Pancreas (tissue), 10 donors: ENCODE measurements at places on chromosomes 1 and 21.

DNA sequence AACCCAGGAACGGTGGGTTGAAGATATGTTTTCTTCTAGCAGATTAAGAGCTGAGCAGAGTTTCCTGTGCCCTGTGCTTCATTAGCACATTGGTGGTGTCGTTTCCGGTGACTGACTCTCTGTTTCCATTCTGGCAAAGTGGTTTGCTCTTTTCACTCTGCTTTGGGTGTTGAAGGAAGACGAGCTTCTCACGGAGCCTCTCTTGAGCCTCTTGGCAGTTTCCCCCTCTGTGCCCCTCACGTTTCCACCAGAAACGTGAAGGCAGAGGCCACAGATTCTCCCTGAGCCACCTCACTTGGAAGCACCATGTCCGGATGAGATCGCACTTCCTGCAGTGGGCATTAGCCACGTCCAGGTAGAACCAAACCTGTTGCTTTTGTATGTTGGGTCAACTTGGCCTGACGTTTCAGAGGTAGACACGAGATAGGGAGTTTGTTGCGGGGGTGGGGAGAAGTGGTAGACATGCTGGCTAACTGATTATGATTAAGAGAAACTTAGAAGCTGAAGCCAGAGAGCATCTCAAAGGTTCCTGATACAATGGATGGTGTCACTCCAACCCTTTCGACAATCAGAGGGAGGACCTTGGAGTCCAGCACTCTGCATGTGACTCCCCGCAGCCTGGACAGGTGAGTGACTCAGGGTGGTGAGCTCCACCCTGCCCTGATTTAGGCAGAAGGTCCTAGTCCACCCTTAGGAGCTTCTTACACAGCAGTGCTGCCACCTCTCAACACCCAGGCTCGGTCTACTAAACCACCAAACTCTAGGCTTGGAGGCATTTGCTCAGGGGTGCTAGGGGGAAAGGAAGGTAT, at the start of gene LAX1:
Gene LAX1 (plus strand): TSS at position 155 of the 809 bp plus-strand sequence. CDS start 383 bp downstream, at position 538.
- no peak for DNase-seq

DNA sequence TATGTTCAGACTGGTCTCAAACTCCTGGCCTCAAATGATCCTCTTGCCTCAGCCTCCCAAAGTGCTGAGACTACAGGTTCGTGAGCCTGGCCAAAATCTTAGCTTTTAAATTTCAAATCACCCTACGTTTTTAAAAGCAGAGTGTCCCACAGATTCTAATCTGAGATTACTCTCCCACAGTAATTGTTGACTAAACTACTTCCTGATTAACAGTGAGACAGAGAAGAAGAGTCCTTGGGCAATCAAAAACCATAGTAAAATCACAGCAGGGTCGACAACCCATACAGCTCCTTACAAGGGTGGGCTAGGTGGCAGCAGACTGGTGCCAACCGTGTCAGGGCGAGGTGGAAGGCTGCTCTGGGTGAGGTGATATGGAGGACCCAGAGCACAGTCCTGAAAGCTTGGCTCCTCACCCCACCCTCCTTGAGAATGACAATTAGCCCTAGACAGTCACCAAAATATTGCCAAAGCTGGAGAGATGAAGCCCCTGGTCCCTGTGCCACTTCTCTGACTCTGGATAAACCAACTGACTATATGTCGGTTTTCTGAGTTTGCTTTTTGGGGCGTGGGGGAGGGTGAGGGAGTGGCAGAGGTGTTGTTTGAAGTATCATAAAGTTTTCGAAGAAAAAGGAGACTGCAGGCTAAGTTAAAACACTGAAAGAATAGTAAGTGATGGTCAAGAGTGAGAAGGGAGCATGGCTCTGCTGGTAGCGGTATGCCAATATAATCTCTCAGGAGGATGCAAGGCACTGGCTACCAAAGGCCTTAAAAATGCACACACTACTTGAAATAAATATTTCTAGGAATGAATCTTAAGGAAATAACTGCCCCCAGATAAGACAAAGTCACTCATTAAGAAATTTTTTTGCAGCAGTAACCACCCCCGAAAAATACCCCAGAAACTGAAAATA, 86.8 kb downstream of the SLC45A1 start:
- DNase-seq: no peak

DNA sequence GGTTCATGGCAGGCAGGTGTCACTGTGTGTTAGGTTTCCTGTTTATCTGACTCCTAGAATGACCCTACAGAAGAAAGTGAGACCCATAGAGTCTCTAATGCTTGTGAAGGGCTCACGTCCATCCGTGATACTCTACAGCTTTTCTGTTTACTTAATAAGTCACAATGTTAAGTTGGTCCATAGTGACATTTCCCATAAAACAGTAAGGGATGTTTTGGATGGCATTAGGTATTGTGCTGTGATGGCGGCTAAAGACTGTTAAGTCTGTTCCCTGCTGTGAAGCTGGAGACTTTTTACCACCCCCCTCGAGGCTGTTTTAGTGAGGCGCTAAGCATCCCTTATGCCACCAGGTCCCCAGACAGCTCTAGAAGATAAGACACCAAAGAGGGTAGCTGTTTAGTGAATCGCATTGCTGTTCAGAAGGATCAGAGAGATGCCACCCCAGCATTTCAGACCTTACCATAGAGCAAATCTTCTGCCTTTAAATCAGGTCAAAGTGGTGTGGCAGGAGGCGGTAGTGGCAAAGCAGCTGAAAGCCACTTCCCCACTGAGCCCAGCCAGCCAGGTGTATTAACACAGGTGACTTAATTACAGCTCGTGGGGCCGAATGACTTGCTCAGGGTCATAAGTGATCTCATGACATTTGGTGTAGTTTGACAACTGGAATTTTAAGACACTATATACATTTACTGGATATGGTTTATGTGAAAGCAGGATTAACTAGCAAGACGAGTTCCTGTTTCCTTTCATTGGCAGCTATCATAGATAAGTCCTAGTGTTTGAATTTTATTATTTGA, 25.0 kb downstream of the SLC37A1 start:
- no peak for DNase-seq

DNA sequence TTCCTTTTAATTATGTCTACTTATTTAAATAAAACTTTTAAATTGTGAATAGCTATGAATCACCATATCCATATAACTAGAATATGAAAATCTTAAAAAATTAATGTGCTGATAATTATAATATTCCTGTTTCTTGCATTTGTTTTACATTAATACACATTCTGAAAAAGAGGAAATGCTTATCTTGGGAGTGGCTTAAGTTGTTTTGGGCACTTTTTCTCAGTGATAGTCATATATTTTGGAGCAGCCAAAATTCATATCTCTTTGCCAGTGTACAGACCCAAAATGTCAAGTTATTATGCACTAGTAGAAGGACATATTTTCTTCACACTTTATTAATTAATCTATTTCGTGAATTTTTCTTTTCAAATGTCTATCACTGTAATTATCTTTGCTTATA, 838.5 kb downstream of the USP25 start:
- no peak for DNase-seq

GRCh38 chr1:191912517-191912916, 245.7 kb upstream of the RGS18 start:
- no peak for DNase-seq

GRCh38 chr1:247905181-247905580, 9.8 kb downstream of the OR2W3 start:
- DNase-seq: no peak

DNA sequence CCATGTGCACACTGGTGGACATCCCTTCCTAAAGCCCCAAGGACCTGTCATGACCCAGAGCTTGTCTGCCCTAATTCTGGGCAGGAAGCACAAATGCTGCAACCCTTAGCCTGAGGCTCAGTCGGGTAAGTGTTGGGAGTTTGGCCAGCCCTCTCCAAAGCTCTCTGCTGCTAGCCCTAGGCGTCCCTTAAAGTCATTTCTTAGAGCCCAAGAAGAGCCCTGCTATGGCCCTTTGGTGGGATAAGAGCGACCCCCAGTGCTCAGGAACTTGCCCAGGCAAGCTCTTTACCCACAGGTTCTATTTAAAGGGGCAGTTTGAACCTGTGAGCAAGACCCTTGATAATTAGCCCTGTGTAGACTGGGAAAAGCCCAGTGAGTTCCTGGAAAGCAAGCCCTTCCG, 356.8 kb downstream of the RRAGC start:
- DNase-seq: no peak

DNA sequence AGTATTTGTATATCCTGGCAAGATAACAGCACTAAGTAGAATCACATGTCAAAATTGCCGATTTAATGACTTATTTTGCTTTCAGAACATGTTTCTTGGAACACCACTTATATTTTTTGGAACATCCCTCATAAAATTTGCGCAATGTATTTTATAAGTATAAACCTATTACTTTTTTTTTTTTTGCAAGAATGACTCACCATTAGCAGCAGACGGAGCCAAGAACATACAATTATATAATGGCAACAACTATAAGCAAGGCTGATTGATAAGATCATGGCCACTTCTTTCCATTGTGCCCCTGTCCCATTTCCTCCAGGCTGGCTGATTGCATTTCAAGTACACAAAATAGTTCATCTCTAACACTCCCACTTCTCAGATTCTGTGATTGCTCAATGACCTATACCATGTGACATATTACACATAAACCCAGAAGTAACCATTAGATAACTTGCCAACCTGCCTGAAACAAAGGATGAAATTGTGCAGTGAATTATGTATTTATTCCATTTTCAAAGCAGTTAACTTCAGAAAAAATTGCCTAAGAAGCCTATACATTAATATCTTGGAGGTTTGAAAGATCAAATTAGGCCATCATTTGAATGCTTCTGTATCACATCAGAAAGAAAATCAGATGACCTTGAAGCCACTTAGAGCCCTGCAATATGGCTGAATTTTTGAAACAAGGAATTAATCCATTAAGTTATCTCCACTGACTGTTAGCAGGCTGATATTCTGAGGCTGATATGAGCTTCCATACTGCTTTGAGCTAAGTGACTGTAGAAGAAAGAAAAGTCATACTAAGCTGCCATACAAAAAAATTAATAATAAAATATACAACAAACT, 77.8 kb upstream of the PRMT6 start:
- no peak for DNase-seq

DNA sequence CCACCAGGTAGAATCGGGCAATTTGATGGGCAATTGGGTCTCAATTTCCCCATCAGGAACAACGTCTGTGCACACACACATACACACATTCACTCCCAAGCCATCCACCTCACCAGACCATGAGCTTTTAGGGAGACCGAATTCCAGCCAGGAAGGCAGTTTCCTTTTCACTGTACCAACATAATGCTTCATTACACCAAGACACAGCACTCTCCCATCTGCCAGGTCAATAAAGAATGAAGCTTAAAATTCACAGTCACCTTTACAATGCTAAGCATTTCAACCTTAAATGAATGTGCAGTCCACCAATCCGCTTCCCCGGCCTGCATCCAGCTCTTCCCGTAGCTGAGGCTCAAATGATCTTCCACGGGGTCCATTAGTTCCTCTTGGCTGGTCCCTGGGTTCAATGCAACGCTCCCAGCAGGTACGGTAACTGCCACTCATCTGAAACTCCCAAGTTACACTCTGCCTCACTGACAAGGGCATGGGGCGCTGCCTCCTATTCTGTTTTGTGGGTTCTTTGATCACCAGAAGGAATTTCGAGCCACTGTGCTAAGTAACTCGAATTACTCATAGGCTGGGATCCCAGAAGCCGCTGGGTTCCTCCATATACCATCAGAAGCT, 105.0 kb downstream of the SIM2 start:
- no peak for DNase-seq

GRCh38 chr1:170321113-170321512, 175.4 kb downstream of the NTMT2 start:
- no peak for DNase-seq

- DNase-seq: no peak
Measured at GRCh38 chr1:39346872-39347271, 142.4 kb downstream of the MACF1 start.

- no peak for DNase-seq
Measured at GRCh38 chr1:36471830-36472641, 7.9 kb upstream of the MRPS15 start.

- DNase-seq: no peak
Measured at GRCh38 chr1:206778031-206778430, 5.7 kb upstream of the IL10 start.

DNA sequence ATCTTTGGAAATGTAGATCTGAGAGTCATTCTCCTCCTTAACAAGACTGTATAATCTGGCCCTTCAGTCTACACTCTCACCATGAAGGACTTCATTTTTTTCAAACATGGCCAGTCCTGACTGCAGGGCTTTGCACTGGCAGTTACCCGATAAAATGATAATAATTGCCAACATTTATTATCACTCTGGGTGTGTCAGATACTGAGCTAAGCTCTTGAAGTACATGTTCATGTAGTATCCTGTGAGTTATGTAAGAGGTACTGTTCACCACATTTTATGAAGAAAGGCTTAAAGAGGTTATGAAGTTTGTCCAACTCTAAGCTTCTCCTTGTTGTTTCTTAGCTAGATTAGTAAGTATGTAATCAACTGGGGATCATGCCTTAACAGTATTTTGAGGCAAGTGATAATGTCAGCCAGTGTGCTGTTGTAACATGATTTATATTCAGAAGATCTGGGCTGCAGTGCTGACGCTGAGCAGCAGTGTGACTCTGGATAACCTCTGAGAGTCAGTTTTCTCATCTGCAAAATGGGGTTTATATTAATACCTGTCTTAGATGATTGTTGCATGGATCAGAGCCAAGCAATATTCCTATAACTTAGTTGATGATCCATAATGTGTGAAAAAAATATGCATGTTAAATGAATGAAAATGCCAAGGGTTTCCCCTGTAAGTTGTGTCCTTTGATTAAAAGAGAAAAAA, 42.1 kb upstream of the LEPR start:
- DNase-seq: no peak

DNA sequence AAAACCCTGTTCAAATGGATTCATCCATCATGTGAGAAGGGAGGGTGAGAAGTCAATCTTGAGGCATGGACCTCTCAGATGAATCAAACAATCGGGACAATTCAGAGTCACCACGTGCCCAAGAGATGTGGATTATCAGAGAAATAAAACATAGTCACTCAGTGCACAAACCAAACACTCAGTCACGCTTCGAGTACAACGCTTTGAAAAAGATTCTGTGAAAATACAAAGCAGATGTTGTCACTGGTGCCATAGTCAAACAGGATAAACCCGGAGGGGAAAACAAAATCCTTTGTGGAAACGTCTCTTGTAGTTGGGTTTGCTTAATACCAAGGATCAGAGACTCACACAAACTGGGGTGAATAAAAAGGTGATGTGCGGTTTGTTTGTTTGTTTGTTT, 188.4 kb downstream of the RRAGC start:
- no peak for DNase-seq

DNA sequence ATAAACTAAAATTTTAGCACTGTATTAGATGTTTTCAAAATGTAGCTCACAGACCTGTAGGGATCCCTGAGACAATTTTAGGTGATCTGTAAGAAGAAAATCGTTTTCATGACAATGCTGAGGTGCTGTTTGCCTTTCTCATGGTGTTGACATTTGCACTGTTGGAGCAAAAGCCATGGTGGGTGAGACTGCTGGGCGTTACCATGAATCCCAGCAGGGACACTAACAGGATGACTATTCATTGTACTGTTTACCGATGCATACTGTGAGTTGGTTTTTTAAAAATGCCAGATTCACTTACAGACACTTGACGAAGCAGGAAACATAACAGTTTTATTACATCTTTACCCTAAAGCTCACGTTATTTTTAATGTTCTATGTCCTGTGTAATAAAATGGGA, 468.5 kb downstream of the PCP4 start:
- no peak for DNase-seq

- no peak for DNase-seq
Measured at GRCh38 chr1:227892489-227893299, 55.0 kb downstream of the WNT9A start.
